Renal cortical epithelial cell (primary cell): ENCODE measurements at places on chromosomes 3 and 15.

GRCh38 chr3:43608751-43609150 lies 13.1 kb downstream of the ANO10 start:
- DNase-seq, result no peak

DNA sequence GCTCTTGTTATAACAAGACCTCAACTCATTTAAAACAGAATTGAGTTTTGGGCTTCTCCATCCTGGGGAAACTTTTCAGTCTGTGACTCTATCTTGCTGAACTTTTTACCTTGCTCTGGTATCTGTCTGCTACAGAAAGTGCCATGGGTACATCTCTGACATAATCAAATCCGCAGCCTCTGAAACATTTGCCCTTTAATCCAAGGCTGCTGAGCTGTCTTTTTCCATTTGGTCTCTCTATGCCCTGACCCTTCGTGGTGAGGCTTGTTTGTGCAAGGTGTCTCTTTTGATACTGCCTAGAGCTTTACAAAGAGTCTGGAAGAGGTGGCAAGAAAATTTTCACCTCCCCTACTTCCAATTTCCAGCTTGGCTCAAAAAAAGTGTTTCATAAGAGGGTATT lies 11.3 kb downstream of the TMEM108 start:
- DNase-seq, result no peak

DNA sequence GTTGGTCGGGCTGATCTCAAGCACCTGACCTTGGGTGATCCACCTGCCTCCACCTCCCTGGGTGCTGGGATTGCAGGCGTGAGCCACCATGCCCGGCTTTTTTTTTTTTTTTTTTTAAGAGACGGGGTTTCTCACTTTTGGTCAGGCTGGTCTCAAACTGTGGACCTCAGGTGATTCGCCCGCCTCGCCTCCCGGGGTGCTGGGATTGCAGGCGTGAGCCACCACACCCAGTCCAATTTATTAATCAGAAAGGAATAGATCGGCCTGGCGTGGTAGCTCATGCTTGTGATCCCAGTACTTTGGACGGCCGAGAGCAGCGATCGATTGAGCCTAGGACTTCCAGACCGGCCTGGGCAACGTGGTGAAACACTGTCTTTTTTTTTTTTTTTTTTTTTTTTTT lies 13.9 kb upstream of the GOLGA8M start:
- no peak for DNase-seq

DNA sequence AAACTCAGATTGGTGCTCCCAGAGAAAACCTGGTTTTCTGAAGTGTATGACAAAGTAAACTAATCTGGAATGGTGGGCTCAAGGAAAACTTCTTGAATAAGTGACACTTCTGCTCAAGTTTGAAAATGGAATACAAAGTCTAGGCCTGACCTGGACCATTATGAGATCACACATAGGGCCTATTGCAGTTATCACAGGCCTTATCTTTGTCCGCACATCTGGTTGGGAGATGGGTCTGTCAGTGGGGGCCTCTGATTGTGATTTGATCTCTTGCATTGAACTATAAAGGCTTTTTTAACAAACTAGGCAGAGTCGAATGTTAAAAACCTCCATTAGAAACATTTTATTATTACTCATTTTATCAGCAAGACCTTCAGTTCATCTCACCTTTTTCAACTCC lies 405.6 kb downstream of the PTPRG start:
- DNase-seq, result no peak
